ENCODE measurements at places on chromosomes 7 and 10. TPM values are rescaled to one million over a fixed set of nuclear protein-coding genes. Genes with fewer than 3 reads are reported as not detected.

DNA sequence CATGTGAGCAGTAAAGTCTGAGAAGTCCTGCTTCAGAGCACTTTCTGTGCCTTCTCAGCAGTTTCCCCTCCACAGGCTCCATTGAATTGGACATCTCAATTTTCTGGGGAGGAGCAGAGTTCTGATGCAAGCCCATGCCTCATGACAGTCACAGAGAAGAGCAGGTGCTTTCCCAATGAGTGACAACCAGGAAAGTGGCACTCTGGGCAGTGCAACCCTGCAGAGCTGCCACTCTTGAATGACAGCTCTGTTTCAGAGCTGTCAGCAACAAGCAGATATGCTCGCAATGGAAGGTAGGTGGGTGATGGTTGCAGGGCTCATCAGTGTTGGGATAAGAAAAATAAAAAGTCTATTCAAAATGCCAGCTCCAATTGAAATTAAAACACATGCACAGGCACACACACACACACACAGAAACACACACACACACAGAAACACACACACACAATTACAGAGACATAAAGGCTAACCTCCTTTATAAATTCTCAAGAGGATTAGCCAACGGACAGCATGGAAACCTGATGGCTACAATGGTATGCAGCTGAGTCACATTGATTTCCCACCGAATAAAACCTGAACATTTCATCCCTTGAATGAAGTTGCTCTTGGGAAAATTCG lies 50.5 kb downstream of the C10orf67 start:
- no peak for DNase-seq

DNA sequence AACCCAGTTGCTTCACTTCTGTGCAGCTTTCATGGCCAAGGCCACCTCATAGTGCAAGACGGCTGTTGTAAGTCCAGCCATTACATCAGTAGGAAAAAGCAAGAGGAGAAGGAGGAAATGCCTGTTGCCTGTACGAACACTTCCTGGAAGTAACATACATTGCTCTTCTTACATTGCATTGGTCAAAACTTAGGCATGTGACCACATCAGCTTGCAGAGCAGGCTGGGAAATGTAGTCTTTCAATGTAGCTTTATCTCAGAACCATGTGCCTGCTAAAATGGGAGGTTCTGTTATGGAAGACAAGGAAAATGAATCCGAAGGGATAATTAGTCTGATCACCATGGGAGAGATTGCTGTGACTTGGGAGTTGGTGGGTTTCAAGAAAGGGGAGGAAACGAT lies 4.3 kb downstream of the SLC29A3 start:
- DNase-seq, result no peak

GRCh38 chr7:104793066-104793465 lies 220.9 kb upstream of the KMT2E start:
- no peak for DNase-seq

Gene IFIT1B
- not detected for total RNA-seq

Gene UTF1
- total RNA-seq, result not detected

Measured in activated naive CD8-positive, alpha-beta T cell treated with anti-CD3 and anti-CD28 coated beads, Interleukin-2, amount 10 ng/mL, durations not matched to agents 7 days and 5 days (primary cell).